Endothelial cell of umbilical vein (primary cell): ENCODE measurements at places on chromosomes 7 and 10. TPM values are rescaled to one million over a fixed set of nuclear protein-coding genes. Genes with fewer than 3 reads are reported as not detected.

- no peak overlapping the region for H3K4me3 ChIP-seq
- peaks cover 12% of the 10 kb centered on the region for H3K4me1 ChIP-seq
- H3K27ac ChIP-seq = no peak overlapping the region
Measured at GRCh38 chr10:74160013-74160412, 9.0 kb downstream of the ADK start.

MET gene
- total RNA-seq = 44.5 and 52.0 TPM in 2 replicates

- no peak overlapping the region for H3K4me3 ChIP-seq
- H3K36me3 ChIP-seq = no peaks in the 10 kb centered on the region
- H3K27ac ChIP-seq = no peak overlapping the region
- H3K27me3 ChIP-seq = no peaks in the 10 kb centered on the region
Measured at GRCh38 chr7:158023681-158024350, 563.8 kb downstream of the PTPRN2 start.

GRCh38 chr7:42645906-42646305 lies 266.0 kb downstream of the C7orf25 start:
- no peak overlapping the region for H3K27ac ChIP-seq
- no peaks in the 10 kb centered on the region for H3K36me3 ChIP-seq
- no peaks in the 10 kb centered on the region for H3K4me1 ChIP-seq
- no peak for DNase-seq

RPEL1 gene
- not detected in 2 replicates for total RNA-seq

DNA sequence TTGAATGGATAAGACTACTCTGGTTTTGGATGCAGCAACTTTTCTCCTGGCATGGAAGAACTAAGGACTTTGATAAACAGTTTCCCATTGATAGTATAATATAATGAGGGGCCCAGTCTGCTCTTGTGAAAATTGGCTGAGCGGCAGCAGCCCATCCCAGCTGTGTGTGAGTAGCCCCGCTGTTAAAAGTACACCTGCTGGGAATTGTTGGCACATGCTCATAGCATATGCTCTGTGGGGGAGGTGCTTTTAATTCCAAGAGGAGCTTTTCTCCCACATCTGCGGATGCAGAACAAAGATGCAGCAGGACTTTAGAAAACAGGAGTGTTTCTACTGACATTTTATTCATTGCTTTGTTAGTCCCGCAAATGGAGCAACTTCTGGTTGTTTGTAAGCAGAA lies 19.0 kb downstream of the SRI start:
- H3K4me1 ChIP-seq = no peaks in the 10 kb centered on the region
- no peak for DNase-seq
- no peak overlapping the region for H3K4me3 ChIP-seq
- peaks cover 13% of the 10 kb centered on the region for H3K36me3 ChIP-seq
- no peak overlapping the region for H3K27ac ChIP-seq

PRRT4 gene
- not detected in 2 replicates for total RNA-seq

GRCh38 chr10:133170092-133170491 lies 10.1 kb downstream of the KNDC1 start:
- no peaks in the 10 kb centered on the region for H3K4me1 ChIP-seq
- no peaks in the 10 kb centered on the region for H3K36me3 ChIP-seq
- no peak overlapping the region for H3K27ac ChIP-seq
- no peak for DNase-seq

DNA sequence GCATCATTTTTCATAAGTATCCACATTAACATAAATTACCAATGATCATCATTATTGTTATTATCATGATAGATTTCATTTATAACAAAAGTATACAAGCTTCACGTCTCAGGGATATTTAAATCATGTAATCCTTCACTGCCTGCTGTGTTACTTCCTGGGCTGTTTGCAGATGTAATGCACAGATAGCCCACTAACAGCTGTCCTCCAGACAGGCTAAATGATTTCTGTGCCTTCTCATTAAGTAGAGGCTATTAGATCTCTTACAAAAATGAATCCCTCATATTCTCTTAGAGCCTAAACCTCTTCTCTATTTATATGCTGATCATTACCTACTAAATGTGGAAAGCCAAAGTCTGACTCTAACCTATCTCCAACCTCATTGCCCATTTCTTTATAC lies 9.3 kb downstream of the PCLO start:
- H3K27ac ChIP-seq = no peak overlapping the region
- peaks cover 4% of the 10 kb centered on the region for H3K27me3 ChIP-seq
- no peaks in the 10 kb centered on the region for H3K36me3 ChIP-seq

AGR3 gene
- not detected in 2 replicates for total RNA-seq

DNA sequence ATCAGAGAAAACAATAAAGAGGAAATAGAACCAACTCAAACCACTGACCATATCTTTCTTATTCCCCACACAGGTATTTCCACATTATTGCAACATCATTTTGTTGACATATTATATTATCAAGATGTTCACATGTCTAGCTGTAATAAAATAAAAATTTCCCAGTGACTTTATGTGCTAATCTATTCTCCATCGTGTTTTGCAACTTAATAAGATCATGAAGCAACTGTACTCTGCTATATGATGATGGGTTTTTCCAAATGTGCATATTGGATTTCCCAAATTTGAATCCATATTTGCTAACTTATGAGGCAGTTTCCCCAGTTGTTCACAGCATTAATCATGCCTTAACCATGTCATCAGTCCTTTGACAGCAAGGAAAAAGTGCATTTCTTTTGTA lies 127.8 kb downstream of the ITGB8 start:
- no peak for DNase-seq
- no peaks in the 10 kb centered on the region for H3K4me1 ChIP-seq
- H3K27me3 ChIP-seq = no peaks in the 10 kb centered on the region
- no peak overlapping the region for H3K4me3 ChIP-seq
- H3K36me3 ChIP-seq = no peaks in the 10 kb centered on the region

DNA sequence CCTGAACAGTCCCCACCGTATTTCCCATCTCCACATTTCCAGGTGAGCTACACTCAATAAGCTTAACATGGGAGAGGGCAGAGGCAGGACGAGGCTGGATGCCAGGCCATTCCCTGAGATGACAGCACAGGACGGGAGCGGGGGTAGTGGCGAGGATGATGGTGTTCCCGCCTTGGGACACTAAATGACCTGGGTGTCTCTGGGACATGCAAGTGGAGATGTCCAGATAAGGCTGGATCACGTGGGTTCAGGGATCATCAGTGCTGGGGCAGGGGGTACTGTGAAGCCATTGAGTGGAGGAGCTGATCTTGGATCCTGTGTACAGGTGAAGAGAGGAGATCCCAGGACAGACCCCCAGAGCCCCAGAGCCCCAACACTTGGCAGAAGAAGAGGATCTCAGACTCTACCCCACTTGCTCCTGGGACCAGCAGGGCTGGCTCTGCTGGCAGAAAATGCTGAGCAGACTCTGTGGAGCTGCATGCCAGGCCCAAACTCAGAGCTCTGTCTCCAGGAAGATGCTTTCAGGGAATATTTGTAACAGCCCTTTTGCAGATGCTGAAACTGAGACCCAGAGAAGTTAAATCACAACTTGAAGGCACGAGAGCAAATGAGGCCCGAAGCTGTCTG lies 29.7 kb upstream of the HSPA12A start:
- H3K36me3 ChIP-seq = no peaks in the 10 kb centered on the region
- no peak for DNase-seq
- no peak overlapping the region for H3K4me3 ChIP-seq
- H3K27ac ChIP-seq = no peak overlapping the region

- peaks cover 2% of the 10 kb centered on the region for H3K27me3 ChIP-seq
- no peaks in the 10 kb centered on the region for H3K36me3 ChIP-seq
- no peak overlapping the region for H3K27ac ChIP-seq
- H3K4me1 ChIP-seq = peaks cover 2% of the 10 kb centered on the region
- DNase-seq = no peak
Measured at GRCh38 chr7:107860981-107861652, 29.9 kb upstream of the DLD start.

DNA sequence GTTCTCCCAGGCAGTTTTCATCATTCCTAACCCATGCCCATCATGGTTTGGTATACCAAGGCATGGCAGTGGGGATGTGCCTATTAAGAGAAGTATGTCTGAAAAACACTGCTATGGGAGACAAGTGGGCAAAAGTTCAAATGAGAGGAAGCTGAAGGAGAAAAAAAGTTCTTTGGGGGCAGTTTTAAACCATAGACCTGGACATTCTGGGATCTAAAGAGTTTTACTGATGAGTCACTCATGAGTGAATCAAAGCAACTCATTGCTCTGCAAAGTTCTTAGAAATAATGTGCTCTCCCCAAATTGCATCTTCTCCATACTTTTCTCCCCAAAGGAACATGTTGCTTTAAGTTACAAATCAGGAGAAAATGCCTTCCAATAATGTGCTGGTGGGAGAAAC lies 256.9 kb upstream of the MTPN start:
- H3K27me3 ChIP-seq = no peaks in the 10 kb centered on the region
- no peaks in the 10 kb centered on the region for H3K4me1 ChIP-seq
- no peaks in the 10 kb centered on the region for H3K36me3 ChIP-seq
- H3K4me3 ChIP-seq = no peak overlapping the region
- H3K27ac ChIP-seq = no peak overlapping the region
- DNase-seq = no peak

GRCh38 chr10:95729323-95730055 lies 26.5 kb upstream of the ENTPD1 start:
- H3K36me3 ChIP-seq = no peaks in the 10 kb centered on the region
- H3K27me3 ChIP-seq = no peaks in the 10 kb centered on the region
- peak; percentile 95 for DNase-seq
- no peak overlapping the region for H3K4me3 ChIP-seq
- H3K27ac ChIP-seq = peak overlapping the region; percentile 23
- H3K4me1 ChIP-seq = peaks cover 15% of the 10 kb centered on the region

PRSS58 gene
- not detected in 2 replicates for total RNA-seq
